ENCODE measurements at places on chromosomes 13 and 19.

- DNase-seq: no peak
These were observed 246.3 kb upstream of the RFC3 start for GRCh38 chr13:33571618-33572017.

GRCh38 chr19:38675611-38676010 lies 28.2 kb downstream of the ACTN4 start:
- no peak for DNase-seq

DNA sequence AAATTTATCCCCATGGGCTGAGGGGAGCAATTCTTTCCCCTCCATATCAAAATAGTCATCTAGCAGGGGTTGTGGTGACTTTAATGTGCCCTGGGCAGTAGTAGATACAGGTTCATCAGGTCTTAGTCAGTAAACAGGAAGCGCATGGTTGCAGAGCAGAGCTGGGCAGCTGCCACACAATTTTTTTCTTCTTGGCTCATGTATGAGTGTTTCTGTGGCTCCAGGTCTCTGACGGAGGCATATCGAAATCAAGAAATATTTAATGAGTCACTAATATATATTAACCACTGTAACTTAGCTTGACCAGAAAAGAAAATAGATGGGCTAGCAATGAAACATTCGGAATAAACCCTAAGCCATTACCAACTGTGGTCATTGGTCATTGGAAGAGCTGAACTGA lies 68.4 kb upstream of the UBL3 start:
- DNase-seq: no peak

DNA sequence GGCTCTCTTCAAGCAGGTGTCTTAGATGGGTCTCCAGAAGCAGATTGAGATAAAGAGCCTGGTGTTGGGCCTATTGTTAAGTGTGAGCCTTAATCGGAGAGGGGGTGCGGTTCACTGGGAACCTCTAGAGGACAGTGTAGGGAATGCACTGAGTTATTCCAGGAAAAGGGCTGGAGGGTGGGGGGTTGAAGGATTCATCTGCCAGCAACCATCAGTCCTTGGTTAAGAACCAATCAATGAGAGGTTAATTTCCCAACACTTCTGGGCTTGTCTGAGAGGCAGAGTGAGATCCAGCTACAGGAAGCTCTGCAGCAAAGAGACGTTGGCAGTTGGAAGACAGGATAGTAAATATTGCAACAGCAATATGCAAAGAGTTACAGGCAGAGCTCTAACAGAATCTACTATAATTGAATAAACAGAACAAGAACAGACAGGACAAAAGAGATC lies 28.7 kb downstream of the CYP4F2 start:
- peak; percentile 67 for DNase-seq

DNA sequence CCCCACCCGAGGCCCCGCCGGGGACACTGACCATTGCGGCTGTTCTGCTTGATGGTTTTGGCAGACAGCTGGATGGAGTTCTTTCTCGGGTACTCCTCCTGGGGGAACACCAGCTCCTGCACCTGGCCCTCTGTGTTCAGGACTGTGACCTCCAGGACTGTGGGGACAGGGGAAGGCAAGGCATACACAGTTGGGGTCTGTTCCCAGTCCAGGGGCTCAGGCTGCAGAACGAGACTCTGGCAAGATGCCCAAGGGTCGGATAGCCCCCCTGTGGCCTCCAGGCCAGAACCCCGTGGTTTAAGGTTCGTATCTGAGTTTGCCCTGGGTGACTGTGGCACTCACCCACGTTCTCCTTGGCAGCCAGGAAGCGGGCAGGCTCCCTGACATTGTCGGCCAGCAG lies 22.7 kb upstream of the ASF1B start:
- DNase-seq: no peak

GRCh38 chr13:61831026-61831425 lies 415.4 kb upstream of the PCDH20 start:
- DNase-seq: no peak

DNA sequence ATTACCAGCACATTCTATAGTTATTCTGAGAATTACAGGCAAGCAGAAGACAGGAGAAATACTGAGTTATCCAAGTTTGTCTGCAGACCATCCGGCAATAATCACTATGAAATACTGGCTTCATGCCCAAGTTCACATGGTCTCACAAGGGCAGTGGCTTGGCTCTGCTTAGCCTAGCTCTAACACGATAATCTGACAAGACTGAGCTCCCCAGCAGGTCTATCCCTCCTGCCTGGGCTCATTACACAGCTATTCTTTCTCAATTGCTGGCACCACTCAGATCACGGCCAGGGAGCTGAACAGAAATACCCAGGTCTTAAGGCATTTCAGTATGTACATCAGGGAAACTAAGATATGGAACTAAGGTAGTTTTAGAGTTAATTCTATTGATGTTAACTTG lies 361.6 kb upstream of the PCDH20 start:
- peak; percentile 28 for DNase-seq

DNA sequence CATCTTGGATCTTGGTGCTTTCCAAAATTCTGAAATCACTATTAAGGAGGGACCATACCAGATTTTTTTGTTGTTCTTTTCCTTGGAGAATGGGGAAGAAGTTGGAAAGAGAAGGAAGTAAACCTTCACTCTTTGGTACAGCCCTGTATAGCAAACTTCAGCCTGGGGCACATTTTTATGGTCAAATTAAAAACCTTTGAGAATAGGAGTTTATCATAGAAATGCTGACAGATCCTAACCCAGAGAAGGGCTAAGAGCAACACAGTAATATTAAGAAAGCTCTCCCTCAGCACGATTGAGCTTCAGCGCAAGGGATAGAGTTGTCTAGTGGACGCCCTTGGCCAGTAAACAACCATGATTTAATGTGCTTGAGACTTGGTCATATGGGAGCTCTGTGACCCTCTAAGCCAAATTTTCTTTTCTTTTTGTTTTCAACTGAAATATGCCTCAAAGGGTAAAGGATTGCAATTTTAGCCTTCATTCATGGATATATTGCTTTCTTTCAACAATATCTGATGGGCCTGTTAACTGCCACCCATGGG lies 294.3 kb upstream of the MAB21L1 start:
- DNase-seq: no peak

GRCh38 chr19:49498475-49498874 lies 2.2 kb downstream of the RPS11 start:
- DNase-seq: no peak

GRCh38 chr13:111893071-111893606 lies 173.8 kb upstream of the SOX1 start:
- DNase-seq: peak; percentile 92

GRCh38 chr13:76516013-76516412 lies 370.2 kb downstream of the KCTD12 start:
- no peak for DNase-seq

DNA sequence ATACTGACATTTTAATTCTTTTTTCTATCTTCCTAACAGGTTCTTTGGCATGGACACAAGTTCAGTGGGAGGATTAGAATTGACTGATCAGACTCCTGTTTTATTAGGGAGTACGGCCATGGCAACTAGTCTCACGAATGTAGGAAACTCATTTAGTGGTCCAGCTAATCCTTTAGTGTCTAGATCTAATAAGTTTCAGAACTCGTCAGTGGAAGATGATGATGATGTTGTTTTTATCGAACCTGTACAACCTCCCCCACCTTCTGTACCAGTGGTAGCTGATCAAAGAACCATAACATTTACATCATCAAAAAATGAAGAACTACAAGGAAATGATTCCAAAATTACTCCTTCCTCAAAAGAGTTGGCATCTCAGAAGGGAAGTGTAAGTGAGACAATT lies 34.5 kb downstream of the ZMYM2 start:
- no peak for DNase-seq

GRCh38 chr13:99733346-99733745 lies 232.1 kb downstream of the TM9SF2 start:
- no peak for DNase-seq

GRCh38 chr13:89726690-89727435 lies 1620.6 kb upstream of the MIR17HG start:
- DNase-seq: no peak

- no peak for DNase-seq
These were observed 33.7 kb downstream of the SIAH3 start for GRCh38 chr13:45817833-45818232.

Data from eye (tissue), 1 donor.